Brain (organoid and tissue), 16 donors: ENCODE measurements at places on chromosomes 4 and X.

DNA sequence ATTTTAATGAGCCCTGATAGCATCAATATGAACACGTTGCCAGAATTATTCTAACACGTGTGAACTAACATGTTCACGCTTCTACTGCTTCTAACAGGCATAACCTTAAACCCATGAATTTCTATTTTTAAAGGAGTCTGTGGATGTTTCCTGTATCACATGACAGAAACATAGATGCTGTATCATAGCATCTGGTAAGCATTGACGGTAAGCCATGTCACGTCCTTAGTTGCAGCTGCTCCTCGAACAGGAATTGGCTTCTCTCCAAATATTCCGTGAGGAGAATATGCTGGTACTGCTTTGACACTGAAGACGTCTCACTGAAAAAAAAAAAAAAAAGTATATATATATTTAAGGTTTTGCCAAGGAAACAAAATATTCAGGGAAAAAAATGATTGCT lies 105.1 kb upstream of the MXRA5 start:
- peak; percentile 39 for DNase-seq

GRCh38 chr4:120830204-120830603 lies 92.3 kb downstream of the PRDM5 start:
- no peak for DNase-seq

GRCh38 chr4:176013476-176014247 lies 52.0 kb upstream of the WDR17 start:
- no peak for DNase-seq

DNA sequence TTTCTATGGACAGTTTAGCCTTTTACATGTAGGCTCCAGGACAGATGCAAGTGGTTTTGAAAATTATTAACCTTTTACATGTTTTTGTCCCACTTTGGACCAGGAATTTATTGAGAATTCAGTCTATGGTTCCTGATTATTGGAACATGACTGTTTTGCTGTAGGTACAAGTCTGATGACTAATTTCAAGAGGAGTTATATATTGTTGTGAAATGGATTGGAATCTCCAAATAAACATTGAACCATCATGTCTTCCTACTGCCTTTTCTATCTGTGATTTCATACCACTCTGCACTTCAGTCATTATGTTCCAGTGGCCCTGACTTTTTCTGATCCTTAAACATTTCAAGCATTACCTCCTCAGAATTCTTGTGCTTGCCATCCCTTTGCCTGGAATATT lies 35.9 kb downstream of the TBC1D19 start:
- DNase-seq, result no peak

DNA sequence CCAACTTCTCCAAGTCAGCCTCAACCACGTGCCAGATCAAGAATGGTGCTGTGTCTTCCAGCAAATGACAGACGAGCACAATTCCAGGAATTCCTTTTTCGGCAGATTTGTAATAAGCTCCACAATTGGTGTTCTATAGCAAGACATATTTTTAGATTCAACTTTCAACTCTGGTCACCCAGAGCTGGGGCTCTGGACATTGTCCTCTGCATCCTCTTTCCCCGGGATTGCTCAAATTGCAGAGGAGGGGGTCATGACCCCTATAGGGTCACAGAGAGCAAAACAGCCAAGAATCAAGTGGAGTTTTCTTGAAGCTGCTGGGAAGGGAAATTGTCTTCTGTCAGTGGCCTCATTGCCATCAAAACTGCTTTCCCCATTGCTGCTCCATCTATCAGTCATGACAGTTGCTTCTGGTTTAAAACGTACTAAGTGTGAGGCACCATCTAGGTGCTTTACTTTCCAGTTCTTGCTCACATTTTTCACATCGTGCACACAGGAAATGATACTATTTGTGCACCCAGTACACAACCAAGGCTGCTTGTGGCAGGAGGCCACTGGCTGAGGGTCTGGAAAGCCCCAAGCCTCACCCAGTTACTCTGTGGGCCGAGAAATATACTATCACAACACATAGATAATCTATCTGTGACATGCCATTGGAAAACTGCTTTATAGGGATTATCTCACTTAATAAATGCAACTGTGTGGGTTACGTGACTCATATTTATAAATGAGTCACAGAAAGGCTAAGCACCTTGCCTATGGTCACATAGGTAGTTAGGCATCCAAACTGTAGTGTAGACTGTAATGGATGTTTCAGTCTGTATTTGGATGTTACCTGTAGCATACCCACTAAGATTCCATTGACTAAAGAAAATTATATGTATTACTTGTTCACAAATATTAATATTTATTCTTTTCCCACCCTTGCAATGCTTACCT lies 91.7 kb upstream of the PHOX2B start:
- no peak for DNase-seq

DNA sequence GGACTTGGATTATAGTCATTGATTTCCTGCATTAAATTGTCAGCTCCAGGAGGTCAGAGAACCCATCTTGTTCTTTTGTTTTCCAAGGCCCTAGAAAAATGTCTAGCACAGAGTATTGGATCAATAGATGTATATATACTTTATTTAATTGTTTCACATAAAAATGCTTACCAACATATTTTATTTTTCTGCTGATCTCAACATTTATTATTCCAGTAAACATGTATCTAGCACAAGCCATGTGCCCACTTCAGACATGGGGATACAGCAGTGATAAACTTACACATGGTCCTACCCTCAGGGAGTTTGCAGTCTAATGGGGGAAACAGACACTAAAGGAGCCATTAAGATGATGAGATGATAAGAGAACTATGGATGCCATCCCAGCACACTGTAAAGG lies 49.1 kb upstream of the TBC1D9 start:
- DNase-seq, result no peak

- no peak for DNase-seq
Observed at GRCh38 chr4:148173397-148174017, 268.7 kb downstream of the NR3C2 start.

DNA sequence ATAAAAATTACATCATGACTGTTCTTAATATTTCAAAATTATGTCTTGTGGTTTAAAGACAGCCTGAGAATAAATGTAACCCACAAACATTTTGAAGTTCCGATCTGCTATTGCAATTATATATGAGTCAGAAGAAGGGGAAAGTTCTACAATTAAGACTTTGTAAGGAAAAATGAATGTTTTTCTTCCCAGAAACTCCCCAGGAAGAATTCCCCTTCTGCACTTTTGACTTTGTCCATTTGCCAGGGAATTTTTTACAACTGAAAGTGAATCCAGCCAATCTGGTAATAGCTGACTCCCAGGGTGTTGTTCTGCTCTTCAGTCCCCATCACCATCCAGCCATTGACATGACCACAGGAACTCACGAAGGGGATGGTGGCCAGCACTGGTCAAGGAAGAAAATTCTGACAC lies 61.6 kb upstream of the NOCT start:
- no peak for DNase-seq

GRCh38 chr4:20614816-20615215 lies 85.4 kb upstream of the PACRGL start:
- peak; percentile 75 for DNase-seq

DNA sequence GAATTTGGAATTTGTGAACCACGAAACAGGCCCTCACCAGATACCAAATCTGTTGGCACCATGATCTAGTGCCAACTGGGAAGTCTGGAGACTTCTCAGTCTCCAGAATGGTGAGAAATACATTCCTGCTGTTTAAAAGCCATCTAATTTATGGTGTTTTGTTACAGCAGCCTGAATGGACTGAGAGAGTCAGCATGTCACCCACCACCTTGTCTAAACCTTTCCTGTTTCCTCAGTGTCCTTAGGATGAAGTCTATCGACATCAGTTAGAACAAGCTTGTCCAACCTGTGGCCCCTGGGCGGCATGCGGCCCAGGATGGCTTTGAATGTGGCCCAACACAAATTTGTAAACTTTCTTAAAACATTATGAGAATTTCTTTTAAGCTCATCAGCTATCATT lies 42.1 kb downstream of the FREM3 start:
- DNase-seq, result no peak

DNA sequence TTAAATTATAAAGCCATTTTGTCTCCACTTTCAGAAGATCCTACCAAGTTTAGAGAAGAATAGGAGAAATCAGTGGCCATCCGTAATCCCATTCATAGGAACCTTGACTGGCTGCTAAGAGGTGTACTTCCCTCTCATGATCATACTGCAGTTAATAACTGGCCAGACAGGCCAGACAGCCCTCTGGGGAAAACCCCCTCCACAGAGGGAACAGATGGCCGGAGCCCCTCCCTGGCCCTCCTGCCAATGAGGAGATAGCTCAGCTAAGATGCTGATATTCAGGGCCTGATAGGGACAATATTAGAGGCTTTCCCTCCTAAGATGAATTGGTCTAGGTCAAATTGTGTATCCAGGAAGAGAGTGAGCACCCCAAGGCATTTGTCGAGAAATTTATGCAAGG lies 200.0 kb upstream of the MAOA start:
- DNase-seq, result no peak

DNA sequence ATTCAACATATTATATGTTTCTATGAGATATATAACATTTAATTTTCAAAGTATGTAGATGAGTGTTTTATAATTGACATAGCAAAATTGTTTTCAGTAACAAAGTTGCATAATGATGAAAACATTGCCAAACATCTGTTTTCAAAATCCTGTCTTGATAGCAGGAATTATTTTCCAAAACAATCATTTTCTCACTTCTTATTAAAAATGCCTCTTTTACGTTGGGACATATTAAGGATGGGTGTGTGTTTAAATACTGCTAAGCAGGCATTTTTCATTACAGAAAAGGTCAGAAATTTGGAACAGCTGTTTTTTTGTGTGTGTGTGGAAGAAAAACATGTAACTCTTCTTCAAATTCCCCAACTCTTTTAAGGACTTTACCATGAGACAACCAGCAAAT lies 452.0 kb downstream of the SPRY1 start:
- no peak for DNase-seq

- no peak for DNase-seq
Observed at GRCh38 chr4:53962516-53963225, 101.7 kb downstream of the CHIC2 start.
